Upper lobe of left lung (tissue), 6 donors: ENCODE measurements at places on chromosomes 4 and X. TPM values are rescaled to one million over a fixed set of nuclear protein-coding genes. Genes with fewer than 3 reads are reported as not detected.

DNA sequence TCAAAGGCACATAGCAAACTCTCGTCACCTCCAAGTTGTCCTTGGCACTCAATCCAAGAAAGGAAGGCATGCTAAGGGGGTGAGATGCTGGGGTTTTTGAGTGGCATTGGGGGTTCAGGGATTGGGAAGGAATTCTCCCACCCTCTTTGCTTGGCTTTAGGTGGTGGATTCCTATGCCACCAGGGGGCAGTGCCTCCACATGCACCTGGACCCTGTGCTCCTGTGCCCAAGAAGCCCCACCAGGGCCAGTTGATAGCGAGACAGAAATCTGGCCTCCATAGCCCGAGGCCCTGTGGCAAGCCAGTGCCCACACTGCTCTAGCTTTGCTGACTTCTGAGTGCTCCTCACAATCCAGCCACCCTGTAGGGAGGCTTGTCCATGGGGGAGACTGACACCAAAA lies 2.0 kb upstream of the FATE1 start:
- H3K27ac ChIP-seq: no peak overlapping the region
- DNase-seq: no peak
- no peaks in the 10 kb centered on the region for H3K4me1 ChIP-seq
- H3K4me3 ChIP-seq: no peak overlapping the region

GRCh38 chr4:135838889-135839288 lies 1637.3 kb upstream of the PABPC4L start:
- no peak for DNase-seq
- no peaks in the 10 kb centered on the region for H3K27me3 ChIP-seq
- H3K36me3 ChIP-seq: no peaks in the 10 kb centered on the region
- no peaks in the 10 kb centered on the region for H3K4me1 ChIP-seq
- H3K4me3 ChIP-seq: no peak overlapping the region
- no peak overlapping the region for H3K27ac ChIP-seq

- H3K4me1 ChIP-seq: peaks cover 4% of the 10 kb centered on the region
- no peak for DNase-seq
- H3K27me3 ChIP-seq: no peaks in the 10 kb centered on the region
- H3K4me3 ChIP-seq: no peak overlapping the region
Measured at GRCh38 chr4:151402145-151402865, 6.7 kb upstream of the FHIP1A start.

TMPRSS11B gene
- total RNA-seq: not detected

GRCh38 chr4:78293821-78294301 lies 236.7 kb downstream of the FRAS1 start:
- peaks cover 3% of the 10 kb centered on the region for H3K4me1 ChIP-seq
- no peak for DNase-seq
- no peak overlapping the region for H3K4me3 ChIP-seq
- H3K27ac ChIP-seq: no peak overlapping the region
- H3K36me3 ChIP-seq: no peaks in the 10 kb centered on the region
